ENCODE measurements at places on chromosomes 4 and X.

DNA sequence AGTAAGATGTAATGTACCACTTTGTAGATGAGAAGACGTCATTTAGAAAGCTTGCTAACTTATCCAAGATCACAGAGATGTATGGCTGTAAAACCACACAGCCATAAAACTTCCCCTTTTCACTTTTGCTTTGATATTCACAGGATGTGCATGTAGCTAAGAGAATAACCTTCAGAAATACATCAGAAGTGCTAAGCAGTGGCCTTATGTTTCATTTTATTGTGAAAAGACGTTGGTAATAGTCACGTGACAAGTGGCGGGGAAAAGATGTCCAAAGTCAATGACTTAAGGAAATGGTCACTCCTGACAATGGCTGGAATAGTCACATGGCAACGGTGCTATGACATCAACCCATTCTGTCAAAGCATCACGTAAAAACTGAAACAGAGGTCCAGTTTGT lies 12.9 kb upstream of the WDR17 start:
- no peak for DNase-seq

DNA sequence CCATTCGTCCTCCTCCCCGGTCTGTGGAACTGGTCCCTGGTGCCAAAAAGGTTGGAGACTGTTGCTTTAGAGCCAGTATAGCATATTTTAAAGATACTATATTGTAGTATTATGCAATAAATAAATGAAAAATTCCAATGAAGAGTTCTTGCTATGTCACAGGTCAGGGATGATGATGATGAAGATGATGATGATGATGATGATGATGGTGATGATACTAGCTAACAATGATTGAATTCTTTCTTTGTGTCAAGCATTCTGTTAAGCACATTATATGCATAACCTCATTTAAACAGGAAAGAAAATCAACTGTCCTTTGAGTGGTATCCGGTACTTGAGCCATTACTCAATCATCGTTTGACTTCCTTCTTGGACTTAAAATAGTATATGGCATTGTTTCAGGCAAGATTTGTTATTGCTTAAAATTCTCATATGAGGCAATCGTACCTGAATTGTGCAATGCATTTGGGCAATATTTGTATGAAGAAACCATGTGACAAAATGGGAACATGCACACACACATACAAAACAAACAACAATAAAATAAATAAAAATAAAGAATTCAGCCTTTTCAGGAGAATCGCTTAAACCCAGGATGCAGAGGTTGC lies 22.8 kb upstream of the TLR2 start:
- no peak for DNase-seq

DNA sequence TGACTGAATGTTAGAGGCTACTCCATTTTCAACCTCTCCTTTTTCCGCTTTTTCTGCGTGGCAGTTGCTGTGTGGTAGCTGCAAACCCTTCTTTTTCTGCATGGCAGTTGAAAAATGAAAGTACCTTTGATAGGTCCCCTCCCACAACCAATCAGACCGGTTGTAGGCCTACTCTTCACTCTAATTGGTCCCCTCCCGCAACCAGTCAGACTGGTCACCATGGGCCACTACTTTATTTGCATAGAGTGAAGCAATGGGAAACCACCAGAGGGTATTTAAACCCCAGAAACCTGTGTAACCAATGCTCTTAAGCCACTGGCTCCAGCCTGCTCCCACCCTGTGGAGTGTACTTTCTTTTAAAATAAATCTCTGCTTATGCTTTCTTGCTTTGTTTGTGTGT lies 877.8 kb downstream of the FAM133A start:
- DNase-seq, result no peak

GRCh38 chr4:1404573-1405253 lies 1.5 kb downstream of the NKX1-1 start:
- DNase-seq, result no peak

GRCh38 chr4:163755013-163755412 lies 260.5 kb downstream of the TMA16 start:
- no peak for DNase-seq

- DNase-seq, result no peak
Observed at GRCh38 chrX:12327836-12328235, 189.6 kb downstream of the FRMPD4 start.

GRCh38 chrX:53716328-53717088 lies 30.0 kb upstream of the HUWE1 start:
- no peak for DNase-seq

- no peak for DNase-seq
Observed at GRCh38 chrX:2647627-2648026, 43.5 kb upstream of the CD99 start.

- DNase-seq, result no peak
Observed at GRCh38 chrX:40108162-40108958, 10.6 kb upstream of the BCOR start.

DNA sequence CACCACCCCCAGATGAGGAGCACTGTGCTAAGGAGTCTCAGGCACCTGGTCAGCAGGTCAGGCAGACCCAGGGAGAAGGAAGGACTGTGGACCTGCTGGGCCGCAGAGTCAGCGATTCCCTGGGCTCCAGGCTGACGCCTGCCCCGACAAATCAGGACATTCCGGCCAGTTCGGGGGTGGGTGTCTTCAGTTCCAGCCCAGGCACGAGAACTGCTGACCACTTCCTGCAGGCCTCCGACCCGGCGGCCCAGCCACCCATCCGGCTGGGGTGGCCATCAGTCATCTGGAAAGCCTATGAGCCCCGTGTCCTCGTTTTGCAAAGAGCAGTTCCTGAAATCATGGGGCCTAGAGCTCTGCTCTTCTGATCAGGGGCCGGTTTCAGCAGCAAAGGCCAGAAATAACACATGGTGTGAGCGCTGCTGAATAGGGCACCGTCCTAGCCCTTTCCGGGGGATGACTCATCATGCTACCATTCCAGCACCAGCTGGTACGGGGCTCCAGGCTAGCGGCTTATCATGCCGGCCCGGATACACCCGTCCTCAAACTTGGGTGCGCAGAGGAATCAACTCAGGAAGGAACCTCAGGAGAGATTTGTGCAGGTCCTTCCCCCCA lies 7.8 kb upstream of the SH3TC1 start:
- DNase-seq, result no peak

GRCh38 chr4:102823897-102824296 lies 3.5 kb downstream of the UBE2D3 start:
- DNase-seq, result no peak

- DNase-seq, result no peak
Observed at GRCh38 chr4:153243468-153243867, 39.2 kb downstream of the TRIM2 start.

DNA sequence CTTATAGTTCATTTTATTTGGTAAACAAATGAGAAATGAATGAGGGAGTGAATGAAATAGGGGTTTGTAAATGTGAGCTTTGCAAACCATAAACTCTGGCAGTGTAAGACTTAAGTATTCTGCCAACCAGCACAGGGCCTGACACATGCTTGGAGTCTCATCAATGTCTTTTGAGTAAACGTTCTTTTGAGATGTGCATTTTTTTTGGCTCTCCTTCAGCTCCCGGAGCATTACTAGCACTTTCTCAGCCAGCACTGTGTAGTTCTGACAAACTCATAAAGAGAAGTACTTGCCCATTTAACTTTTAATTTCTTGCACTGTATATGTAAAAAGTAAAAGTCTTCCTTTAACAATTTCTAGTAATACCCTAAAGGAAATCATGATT lies 245.3 kb downstream of the HS3ST1 start:
- DNase-seq, result no peak

DNA sequence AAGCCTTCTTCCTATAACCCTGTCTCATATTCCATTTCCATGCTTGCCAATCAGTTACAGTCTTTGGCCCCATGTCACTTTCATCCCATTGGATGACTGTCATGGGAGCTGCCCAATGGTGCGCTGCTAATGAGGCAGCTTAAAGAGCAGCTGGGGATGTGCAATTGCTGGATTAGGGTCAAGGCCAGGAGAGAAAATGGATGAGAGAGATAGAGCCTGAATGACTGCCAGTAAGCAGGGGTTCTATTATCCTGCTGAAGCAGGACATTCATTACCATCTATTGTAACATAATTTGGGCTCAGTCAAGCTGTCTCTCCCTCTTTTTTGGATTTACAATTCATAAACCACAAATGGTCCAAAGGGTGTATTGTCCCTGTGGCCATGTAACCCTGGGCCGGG lies 909.0 kb downstream of the CENPC start:
- no peak for DNase-seq

- no peak for DNase-seq
Observed at GRCh38 chr4:166839615-166840251, 394.6 kb downstream of the SPOCK3 start.

GRCh38 chr4:86592553-86593249 lies 1.4 kb upstream of the PTPN13 start:
- DNase-seq, result no peak

DNA sequence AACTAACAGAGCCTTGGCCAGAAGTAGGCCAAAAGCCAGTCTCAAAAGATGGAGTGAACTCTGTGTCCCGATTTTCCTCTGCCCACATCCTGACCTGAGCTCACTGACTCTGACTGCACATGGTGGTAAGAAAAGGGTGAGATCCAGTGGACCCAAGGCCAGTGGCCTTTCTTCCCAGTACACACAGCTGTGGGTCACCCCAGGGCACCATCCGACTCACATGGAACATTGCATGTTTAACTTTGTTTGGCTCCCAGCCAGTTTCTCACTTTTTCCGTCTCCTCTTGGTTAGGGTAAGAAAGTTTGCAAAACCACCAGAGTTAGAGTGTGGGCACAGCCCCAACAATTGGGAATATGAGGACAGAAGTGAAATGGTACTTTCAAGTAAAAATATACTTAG lies 69.8 kb downstream of the GAB1 start:
- DNase-seq, result no peak

DNA sequence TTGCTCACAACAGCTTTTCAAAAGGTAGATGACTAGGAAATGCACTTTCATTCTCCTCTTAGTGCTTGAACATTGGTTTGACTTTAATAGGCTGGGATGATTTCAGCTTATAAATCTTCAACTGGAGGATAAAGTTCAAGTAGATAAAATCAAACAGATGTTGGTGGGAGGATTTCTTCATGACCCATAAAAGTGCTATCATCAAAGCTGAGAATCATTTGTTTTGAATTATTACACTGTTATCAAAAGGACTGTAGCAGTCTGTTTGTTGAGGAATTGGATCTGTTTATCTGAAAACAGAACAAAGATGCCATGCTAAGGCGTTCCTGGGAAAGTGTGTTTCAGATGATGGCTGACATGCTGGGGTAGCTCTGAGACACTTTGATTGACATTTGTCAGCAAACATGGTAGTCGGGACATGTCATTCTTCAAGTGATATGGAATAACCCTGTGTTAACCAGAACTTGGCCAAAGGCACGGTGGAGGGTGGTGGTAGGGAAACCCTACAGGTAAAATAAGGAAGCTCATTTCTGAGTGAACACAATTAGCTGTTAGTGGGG lies 304.0 kb upstream of the PITX2 start:
- no peak for DNase-seq

- DNase-seq, result no peak
Observed at GRCh38 chr4:121510341-121510874, 129.6 kb upstream of the QRFPR start.

DNA sequence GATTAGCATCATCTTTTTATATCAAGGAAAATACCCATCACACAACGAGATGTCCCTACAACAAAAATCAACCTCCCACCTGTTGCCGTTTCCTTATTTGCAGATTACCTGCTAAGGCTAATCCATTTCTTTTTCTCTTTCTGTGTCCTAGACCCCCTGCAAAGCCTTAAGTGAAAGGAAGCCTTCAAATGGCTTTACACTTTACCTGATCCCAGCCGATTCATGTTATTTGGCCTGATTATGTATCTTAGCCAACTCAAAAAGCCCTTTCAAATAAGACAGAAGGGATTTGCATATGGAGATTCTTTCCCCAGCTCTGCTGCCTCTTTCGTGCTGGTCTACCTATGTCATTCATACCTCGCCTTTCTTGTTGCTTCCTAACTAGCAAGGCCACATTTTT lies 14.4 kb downstream of the ABCG2 start:
- DNase-seq, result no peak

DNA sequence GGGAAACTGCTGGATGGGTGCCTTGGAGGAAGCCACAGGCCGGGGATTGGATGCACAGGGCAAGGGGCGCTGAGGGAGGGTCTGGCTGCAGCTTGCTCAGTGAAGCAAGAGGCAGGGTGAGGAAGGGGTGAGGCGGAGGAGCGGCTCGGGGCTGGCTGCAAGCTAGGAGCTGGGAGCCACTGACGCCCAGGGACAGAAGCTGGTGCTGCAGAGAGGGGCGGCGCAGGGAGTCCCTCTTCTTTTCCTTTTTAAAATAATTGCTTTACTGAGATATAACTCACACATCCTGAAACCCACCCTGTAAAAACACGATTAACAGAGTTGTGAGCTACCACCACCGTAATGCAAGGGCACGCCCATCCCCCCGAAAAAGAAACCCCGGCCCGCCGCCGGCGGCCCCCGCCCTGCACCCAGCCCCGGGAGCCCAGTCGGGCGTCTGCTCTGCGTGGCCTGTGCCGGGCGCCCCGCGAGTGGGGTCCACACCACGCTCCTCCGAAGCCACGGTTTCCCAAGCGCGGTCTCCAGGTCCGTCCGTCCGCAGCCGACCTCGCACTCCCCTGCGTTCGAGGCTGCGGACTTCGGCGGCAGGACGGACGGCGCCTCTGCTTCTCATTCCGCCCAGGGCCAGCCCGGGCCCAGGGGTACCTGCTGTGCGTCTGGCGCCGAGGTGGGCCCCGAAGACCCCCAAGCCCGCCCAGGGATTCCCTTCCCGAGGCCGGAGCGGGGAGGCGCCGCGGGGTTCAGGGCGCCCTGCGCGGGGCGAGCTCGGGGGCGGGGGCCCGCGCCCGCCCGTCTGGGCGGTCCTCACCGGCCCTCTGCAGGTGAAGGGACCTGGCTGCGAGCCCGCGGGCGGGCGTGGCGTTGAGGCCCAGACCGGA lies 866 bp upstream of the UVSSA start:
- DNase-seq, result peak; percentile 13

DNA sequence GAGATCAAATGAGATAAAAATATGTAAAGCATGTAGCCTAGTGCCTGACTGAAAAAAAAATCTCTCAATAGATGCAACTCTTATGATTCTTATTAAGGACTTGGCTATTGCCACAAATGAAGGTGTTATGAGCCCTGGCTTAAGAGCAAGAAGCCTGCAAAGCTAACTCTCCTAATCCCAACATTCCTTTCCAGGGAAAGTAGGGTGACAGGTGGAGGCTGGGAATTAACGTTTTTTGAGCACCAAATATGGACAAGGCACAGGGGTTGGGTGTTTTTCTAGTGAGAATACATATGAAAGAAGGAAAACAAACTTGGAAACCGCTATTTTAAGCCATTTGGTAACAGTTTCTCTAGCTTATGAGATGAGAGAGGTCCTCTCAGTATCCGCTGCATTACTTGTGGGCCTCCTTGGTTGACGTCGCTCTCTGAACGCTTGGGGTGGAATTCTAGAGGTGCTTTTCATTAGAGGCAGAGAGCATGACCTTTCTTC lies 2.4 kb downstream of the RHOH start:
- DNase-seq, result no peak

- DNase-seq, result no peak
Observed at GRCh38 chrX:30388325-30388724, 79.1 kb upstream of the NR0B1 start.

GRCh38 chrX:133444196-133444595 lies 28.9 kb upstream of the GPC4 start:
- DNase-seq, result no peak
